ENCODE measurements at places on chromosomes 7 and 10.
A peak's percentile ranks its signal among the peaks of the same experiment; 100 is the strongest.

GRCh38 chr7:45015313-45015712, 15.3 kb downstream of the CCM2 start:
- DNase-seq: no peak

GRCh38 chr10:12533151-12533550, 183.8 kb downstream of the CAMK1D start:
- DNase-seq: no peak

- no peak for DNase-seq
Observed at GRCh38 chr7:99551334-99551733, 580 bp downstream of the FAM200A start.

- no peak for DNase-seq
Observed at GRCh38 chr7:39693812-39694211, 70.4 kb downstream of the RALA start.

GRCh38 chr7:71443191-71443530, 311.2 kb downstream of the GALNT17 start:
- DNase-seq: no peak

DNA sequence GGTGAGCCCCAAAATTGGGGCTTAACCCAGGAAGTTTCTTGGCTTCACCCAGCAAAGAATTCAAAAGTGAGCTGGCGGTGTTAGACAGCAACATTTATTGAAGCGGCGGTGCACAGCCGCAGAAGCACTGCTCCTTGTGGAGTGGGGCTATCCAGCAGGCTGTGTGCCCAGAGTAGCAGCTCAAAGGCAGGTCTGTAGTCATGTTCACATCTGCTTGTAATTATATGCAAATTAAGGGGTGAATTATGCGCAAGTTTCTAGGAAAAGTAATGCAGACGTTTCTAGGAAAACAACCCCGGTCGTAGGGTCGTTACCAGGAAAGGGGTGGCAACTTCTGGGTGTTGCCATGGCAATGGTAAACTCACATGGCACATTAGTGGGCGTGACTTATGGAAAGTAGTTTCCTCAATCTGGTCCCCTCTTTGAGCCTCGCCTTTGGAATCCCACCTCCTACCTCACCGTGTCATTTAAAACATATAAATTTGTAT, 13.7 kb upstream of the KBTBD2 start:
- no peak for DNase-seq

DNA sequence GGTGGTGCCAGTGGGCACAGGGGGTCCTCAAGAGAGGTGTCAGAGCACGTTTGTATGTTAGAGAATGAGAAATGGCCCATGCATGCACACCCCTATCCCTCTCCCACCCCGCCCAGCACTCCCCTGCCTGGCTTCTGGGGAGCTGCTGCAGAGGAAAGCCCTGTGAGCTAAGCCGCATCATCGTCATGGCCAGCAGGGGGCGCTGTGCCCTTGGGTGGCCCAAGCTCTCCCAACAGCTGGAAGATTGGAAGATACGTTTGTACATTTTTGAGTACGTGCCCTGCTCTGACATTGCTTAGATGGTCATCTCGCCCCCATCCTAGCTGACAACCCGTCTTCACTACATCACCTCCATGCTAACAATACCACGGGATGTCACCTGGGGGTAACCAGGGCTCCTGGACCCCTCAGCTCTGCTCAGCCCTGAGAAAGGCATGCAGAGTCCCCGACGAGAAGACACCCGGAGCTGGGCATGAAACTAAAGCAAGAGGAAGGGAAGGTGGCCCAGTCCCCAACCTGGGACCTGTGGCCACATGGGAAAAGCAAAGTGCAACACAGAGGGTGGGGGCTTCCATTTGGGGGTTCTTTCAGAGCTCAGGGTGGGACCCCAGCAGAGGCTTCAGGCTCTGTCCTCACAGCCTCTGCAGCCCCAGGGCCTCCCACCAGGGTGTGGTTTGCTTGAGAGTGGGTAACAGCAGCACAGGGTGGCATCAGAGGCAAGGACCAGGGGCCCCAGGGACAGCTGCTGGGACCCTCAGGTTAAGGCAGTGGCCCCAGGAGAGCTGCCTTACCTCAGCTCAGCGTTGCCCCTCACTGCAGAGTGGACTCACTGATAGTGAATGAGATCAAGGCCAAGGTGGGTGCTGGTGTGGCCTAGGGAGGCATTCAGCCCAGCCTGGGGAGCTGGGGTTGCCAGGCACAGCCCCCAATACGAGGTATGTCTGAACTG, 136.6 kb downstream of the PTPN20 start:
- DNase-seq: peak; percentile 72

- no peak for DNase-seq
Observed at GRCh38 chr10:131819241-131820072, 81.4 kb upstream of the PPP2R2D start.

DNA sequence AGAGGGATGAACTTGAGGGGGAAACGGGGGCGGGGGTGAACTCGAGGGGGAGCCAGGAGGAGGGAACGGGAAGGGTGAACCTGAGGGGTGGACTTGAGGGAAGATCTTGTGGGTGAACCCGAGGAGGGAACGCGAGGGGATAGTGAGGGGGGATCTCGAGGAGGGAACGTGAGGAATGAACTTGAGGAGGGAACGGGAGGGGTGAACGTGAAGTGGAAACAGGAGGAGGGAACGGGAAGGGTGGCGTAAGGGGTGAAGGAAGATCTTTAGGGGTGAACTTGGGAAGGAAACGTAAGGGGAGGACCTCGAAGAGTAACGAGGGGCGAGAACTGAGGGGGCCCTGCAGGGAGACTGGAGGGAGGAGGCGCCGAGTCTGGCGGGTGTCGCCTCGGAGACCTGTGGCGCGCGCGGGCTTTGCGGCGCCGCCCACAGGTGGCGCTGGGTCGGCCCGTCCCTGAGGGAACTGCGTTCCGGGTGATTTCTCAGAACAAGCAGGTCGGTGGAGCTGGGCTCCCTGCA, 651 bp downstream of the MYO3A start:
- DNase-seq: no peak

- DNase-seq: no peak
Observed at GRCh38 chr10:32891261-32891660, 66.8 kb downstream of the ITGB1 start.

DNA sequence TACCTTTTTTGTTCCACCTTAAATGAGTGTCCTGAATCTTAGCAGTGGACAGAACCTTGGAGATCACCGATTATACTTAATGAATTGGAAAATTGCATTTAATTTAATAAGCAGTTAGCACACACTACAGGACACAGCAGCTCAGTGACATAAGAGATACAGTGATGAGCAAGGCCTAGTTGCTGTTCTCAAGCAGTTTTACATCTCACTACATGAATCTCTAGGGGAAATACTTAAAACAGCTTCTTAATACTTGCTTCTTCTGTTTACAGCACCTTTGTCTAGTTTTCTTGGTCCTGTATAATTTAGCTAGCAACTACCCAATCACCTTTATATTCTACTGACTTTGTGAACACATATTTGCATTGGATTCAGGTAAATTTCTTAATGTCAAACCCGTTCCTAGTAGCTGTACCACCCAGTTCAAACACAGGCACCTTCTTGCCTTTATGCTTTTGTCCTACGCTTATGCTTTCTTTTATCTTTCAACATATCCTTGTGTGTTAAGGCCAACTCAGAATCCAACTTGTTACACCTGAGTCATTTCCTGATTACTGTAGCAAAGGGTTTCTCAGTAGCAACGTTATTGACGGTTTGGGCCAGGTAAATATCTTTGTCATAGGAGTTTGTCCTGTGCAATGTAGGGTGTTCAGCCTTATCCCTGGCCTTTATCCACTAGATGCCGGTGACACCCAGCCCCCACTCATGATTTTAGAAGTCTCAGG, 1.8 kb downstream of the STAM start:
- no peak for DNase-seq

- DNase-seq: no peak
Observed at GRCh38 chr7:21462081-21462480, 34.2 kb downstream of the SP4 start.

DNA sequence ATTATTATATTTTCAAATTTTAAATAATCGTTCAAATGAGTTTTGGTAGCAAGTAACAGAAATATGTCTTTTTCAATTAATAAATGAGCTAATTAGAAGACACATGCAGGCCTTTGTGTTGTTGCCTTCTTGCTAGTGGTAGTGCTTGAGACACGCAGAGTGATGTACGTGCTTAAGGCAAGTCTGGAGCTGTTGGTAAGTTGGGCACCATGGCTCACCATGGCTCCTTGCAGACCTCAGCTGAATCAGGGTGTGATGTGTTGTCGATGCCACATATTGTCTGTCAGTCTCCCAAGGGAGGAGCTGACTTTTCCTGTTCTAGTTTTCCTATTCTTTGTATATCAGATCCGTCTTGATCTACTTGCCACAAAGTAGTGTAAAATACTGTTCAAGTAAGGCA, 8.3 kb downstream of the CDK14 start:
- DNase-seq: no peak

DNA sequence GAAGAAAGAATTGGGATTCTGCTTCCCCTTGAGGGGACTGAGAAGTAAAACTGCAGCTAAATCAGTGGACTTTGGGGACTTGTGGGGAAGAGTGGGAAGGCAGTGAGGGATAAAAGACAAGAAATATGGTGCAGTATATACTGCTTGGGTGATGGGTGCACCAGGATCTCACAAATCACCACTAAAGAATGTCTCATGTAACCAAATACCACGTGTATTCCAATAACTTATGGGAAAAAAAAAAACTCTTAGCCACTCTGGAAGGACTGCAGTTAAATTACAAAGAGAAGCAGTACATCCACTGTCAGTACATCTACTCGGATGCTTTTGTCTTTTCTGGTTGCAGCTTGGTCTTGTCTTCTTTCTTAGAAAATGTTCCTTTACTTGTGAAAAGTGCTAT, 27.4 kb upstream of the GOT1 start:
- no peak for DNase-seq

DNA sequence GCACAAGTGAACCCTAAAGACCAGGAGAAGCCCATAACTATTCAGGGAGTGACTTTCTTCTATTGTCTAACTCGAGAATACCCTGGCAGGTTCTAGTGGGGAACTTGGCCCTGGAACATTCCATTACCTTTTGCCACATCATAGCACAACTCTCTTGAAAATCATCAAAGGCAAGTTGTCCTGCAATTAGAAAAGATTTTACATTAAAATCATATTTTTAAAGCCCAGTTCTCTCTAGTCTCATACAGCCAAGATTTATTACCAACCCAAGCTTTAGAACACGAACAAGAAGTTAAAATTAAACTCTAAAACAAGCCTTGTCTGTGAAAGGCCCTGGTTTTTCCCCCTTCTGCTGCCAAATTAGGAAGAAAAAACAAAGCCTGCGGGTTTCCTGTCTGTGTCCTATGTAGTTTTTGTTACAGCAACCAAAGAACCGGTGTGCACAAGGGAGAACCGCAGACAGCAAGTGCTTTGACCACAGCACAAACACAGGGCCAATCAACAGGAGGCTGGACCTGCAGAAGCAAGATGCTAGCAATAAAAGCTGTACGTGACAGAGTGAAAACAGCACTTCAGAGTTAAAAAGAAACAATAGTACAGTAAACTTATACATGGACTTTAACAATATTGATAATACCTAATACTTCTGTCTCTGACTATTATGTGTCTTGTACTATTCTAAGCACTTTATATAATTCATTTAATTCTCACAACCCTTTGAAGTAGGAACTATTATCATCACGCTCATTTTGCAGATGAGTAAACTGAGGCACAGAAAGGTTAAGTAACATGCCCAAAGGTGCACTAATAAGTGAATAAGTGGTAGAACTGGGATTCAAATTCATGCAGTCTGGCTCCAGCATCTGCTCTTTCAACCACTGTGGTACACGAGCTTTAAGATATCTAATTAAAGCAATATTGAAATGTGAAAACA, 65.8 kb downstream of the STK17A start:
- DNase-seq: no peak

GRCh38 chr7:4687956-4688355, 5.9 kb downstream of the FOXK1 start:
- no peak for DNase-seq

- no peak for DNase-seq
Observed at GRCh38 chr7:77386165-77386822, 29.9 kb downstream of the GSAP start.

DNA sequence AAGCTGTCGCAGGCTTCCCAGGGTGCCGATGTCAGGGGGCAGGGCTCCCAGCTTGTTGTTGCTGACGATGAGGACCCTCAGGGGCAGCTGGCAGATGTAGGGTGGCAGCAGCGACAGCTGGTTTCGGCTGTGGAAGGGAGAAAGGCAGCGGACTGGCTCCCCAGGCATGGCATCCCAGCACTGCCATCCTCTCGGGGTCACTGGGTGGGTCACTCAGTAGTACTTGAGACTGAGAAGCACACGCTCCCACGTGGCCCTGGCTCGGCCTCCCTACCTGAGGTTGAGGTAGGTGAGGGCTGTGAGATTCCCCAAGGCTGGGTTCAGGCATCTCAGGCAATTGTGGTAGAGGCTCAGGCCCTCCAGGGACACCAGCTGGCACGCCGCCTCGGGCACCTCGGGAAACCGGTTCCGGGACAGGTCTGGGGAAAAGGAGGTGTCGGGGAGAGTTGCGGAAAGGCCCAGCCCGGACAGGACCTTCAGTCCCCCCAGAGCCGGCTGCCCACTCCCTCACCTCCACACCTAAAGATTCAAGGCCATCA, 3.8 kb downstream of the LRCH4 start:
- no peak for DNase-seq

GRCh38 chr7:47739891-47740290, 158.0 kb upstream of the TNS3 start:
- DNase-seq: no peak

- DNase-seq: peak; percentile 18
Observed at GRCh38 chr7:148699024-148699781, 500 bp downstream of the CUL1 start.

DNA sequence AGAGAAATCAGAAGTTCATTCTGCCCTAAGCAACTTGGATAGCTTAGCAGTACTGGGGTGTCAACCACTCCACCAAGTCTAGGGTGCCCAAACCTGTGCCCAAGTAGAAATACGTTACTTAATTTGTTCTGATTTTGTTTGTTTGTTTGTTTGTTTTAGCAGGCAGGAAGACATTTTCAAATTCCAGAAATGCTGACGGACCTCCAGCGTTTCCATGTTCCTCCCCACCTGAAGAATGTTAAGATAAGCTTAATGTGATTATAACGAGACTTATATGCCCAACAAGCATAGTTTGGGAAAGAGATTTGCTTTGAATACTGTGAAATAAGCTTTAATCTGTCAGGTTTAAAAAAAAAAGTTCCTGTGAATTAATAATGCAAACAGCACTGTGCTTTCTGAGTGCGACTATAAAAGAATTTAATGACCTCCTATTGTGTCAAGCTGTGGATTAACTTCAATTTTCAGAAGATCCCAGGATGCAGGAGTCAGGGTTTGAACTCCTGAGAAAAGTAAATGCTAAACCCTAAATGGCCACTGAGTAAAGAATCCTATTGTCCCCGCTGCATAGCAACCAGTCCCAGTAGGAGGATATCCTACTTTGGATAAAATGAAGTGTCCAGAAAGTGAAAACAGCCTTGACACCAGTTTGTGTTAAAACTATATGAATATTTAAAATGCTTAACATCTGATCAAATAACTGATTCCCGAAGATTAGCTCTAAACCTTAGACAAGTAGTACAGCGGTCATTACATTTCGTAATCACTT, 56.5 kb downstream of the LYZL1 start:
- no peak for DNase-seq
